Daoy (cell line): ENCODE measurements at places on chromosomes 11 and 22. TPM values are rescaled to one million over a fixed set of nuclear protein-coding genes. Genes with fewer than 3 reads are reported as not detected.

The UVRAG gene
- 9.9 and 10.0 TPM in 2 replicates for total RNA-seq

The TPBGL gene
- not detected in 2 replicates for total RNA-seq

The GVQW3 gene
- total RNA-seq = 0.34 and 0.57 TPM in 2 replicates

The PANX1 gene
- total RNA-seq = 47.4 and 50.3 TPM in 2 replicates

The PARVG gene
- total RNA-seq = 9.0 and 9.5 TPM in 2 replicates

The CATSPERZ gene
- 0.23 and 6.0 TPM in 2 replicates for total RNA-seq

The C11orf68 gene
- total RNA-seq = 12.5 and 19.1 TPM in 2 replicates

The C11orf87 gene
- total RNA-seq = not detected in 2 replicates

The ASCL2 gene
- not detected in 2 replicates for total RNA-seq

The TNKS1BP1 gene
- 16.2 and 17.8 TPM in 2 replicates for total RNA-seq

DNA sequence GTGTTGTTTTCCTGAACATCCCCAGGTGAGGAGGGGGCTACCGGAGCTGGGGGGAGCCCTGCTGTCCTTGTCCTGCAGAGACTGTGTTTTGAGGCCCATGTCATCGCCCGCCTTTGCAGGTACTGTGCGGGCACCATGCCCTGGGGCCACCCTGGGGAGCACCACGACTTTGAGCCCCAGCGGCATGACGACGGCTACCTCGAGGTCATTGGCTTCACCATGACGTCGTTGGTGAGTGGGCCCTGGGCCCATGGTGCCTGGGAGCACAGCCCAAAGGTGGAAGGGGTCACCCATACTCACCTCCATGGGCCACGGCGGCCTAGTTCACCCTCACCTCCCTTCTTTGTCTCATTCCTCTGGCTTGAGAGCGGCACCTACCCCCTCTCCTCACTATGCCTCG is 6.7 kb upstream of the MDK start:
- no peak for DNase-seq

GRCh38 chr11:108788565-108789199 is 123.8 kb downstream of the DDX10 start:
- peak; percentile 3 for DNase-seq

DNA sequence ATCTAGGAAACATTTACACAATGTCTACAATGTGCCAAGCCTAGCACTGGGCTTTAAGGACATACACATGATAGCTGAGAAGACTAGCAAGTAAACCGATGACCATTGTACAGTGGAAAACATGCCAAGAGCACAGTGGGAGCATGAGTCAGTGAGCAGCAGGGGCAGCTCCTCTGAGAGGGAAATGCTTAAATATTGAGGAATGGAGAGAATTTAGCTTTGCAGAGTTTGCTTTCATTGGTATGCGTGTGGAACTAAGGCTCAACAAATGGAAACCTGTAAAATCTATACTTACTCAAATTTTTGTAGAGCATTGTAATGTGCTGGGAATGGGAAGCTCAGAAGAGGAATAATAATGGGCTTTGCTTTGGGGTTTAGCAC is 282.3 kb downstream of the ST3GAL4 start:
- DNase-seq = peak; percentile 66

DNA sequence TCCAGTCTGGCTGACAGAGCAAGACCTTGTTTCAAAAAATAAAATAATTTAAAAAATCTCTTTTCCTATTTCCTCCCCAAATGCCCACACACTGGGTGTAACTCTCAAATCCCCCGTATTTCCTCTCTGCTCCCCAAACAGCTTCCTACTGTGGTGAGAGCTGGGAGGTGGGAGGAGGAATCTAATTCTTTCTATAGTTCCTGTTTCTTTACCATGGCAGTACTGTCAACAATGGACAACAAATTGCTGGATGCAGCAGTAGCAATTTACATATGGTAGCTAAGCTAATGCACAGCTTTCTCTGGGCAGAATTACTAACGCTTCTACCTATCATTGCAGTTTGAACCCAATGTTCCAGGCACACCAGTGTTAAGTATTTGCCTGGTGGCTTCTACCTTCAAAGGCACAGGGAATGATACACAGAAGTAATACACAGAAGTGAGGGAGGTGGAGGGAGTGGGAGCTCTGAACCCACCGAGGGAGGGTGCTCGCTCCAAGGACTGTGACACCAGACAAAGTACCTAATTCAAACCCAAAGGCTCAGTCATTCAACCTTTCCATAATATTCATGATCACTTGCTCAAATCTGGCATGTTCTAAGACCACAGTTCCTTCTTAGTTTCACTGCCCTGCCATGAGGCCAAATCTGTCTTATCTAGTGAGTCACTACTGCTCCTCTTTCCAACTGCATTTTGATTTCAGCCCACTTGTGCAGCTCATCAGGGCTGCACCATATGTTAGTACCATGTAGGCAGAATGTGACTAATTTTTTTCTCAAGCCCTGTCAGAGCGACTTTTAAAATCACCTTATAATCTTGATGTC is 37.9 kb downstream of the CELF1 start:
- DNase-seq = peak; percentile 82

DNA sequence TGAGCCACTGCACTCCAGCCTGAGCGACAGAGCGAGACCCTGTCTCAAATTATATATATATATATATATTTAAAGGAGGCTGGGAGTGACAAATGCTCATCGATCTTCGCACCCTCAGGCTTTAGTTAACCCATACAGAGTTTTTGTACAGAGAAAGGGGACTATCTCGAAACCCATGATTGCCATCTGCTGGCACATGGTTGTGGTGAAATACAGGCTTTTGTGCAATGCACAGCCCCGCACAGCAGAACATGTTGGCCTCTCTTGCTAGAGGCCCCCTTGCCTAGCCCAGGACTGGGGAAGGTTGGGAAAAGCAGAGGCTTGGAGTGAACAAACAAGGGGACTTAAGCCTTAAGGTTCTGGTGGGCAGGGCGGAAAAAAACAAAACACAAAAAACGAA is 3.6 kb downstream of the MYBPC3 start:
- peak; percentile 35 for DNase-seq

GRCh38 chr22:33796494-33796893 is 123.8 kb downstream of the LARGE1 start:
- DNase-seq = no peak

DNA sequence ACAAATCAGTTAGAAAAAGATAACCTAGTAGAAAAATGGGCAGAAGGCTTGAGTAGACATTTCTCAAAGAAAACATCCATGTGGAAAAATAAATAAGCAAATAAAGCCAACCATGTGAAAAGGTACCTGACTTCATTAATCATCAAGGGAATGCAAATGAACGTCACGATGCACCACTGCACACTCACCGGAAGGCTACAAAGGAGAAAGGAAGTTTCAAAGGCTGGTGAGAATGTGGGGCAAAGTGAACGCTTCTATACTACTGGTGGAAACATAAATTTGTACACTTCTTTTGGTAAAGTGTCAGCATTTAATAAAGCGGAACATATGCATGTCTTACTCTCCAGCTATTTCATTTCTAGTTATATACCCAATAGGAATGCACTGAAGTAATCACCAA is 166.8 kb downstream of the CSNK2A3 start:
- DNase-seq = no peak

- DNase-seq = no peak
Observed at GRCh38 chr22:46019351-46019750, 42.4 kb upstream of the WNT7B start.

DNA sequence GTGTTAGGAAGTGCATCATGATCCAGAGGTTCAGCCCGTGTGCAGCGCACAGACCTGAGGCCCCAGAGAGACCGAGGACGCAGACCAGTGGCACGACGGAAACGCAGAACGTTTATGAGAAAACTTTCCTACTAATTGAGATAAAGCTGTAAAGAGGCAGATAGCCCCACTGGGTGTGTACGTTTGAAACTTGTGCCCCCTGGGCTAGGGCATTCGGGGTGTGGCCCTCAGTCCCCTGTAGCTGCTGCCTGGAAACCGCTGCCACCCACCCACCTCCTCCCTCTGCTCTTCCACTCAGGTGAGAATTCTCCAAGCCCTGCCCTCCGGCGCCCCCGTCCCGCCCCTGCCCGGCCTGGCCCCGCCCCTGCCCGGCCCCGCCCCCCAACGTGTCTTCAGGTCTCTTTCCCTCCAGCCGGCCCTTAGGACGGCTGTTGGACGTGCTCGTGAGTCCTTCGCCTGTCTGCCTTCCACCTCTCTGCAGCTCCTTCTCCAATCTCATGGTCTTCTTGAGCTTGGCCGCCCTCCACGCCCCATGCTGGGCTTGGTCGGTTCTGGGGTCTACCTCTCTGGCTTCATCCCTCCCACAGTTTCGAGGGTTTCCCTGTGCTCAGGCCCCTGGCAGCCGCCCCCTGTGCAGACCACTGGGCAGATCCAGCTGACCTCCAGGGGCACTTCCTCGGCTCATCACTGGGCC is 12.1 kb downstream of the MAPK8IP2 start:
- DNase-seq = no peak
